ENCODE measurements at places on chromosomes 4 and X. TPM values are rescaled to one million over a fixed set of nuclear protein-coding genes. Genes with fewer than 3 reads are reported as not detected.

The SNCA gene
- 2.2 TPM for total RNA-seq

The USP51 gene
- not detected for total RNA-seq

The S100G gene
- not detected for total RNA-seq

The TMPRSS11F gene
- not detected for total RNA-seq

The DCAF4L1 gene
- 0.14 TPM for total RNA-seq

GRCh38 chr4:153156263-153156662 lies 48.0 kb upstream of the TRIM2 start:
- DNase-seq, result no peak
- peaks cover 37% of the 10 kb centered on the region for H3K4me1 ChIP-seq
- no peak overlapping the region for H3K4me3 ChIP-seq
- no peaks in the 10 kb centered on the region for H3K27me3 ChIP-seq
- H3K36me3 ChIP-seq, result no peaks in the 10 kb centered on the region

DNA sequence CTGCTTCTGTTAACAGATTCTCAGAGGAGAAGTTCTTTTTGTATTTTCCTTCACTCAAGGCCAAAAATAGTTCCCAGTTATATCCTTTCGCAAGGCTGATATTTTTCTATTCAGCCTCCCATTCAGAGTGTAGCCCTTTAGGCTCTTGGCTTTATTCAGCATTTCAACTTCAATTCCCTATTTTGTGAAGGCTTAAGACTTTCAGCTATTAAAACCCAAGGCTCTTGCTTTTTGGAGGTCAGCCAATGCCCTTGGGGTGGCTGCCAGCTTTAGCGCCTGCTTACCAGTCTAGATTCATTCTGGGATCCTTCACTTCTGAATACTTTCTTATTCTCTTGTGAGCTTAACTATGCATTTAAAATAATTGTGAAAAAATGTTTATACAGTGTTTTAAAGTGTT lies 57.3 kb upstream of the ADGRA3 start:
- H3K27ac ChIP-seq, result peak overlapping the region; percentile 33
- H3K4me1 ChIP-seq, result no peaks in the 10 kb centered on the region
- H3K36me3 ChIP-seq, result no peaks in the 10 kb centered on the region
- H3K27me3 ChIP-seq, result no peaks in the 10 kb centered on the region

DNA sequence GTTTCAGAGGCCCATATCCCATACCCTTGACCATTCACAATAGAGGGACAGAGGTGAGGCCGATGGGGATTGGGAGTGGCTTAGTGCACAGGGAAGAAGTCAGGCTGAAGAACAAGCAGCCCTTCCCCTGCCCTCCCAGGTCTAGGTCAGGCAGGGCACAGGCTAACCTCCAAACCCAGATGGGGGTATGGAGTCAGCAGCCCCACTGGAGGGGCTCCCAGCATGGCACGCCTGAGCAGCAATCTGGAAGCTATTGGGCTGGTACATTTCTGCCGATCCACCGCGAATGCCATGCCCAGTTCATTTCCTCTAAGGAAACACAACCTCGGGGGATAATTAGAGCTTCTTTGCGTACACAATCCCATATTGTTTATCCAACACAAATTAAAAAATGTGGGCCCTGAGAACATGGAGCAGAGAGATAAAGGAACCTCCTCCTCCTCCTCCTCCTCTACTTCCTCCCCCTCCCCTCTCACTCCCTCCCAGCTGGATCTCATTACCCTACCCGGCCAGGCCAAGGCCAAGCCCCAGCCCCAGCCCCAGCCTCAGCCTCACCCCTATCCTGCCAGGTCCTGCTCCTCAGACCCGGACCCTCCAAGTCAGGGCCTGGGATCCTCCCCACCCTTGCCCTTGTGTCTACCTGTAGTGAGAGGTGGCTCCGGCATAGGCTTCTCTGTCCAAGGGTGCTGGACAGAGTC lies 83.0 kb downstream of the PJA1 start:
- no peaks in the 10 kb centered on the region for H3K27me3 ChIP-seq
- no peaks in the 10 kb centered on the region for H3K36me3 ChIP-seq
- no peak overlapping the region for H3K4me3 ChIP-seq

DNA sequence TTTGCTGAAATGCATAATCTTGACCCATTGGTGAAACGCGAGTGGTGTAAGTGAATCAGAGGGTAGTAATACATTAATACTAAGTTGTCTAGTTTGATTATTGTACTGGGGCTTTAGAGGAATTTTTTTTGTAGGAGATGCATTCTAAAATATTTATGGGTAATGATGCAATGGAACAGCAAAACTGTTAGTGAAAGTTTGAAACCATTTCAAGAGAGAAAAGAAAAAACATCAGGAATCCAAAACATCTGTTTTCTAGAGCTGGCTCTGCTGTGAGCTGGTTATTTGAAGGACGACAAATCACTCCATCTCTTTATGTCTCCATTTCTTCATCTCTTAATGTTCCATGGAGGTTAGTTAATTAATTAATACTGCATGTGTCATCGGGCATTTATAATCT lies 351.9 kb upstream of the FAT1 start:
- H3K36me3 ChIP-seq, result no peaks in the 10 kb centered on the region
- no peaks in the 10 kb centered on the region for H3K27me3 ChIP-seq
- H3K4me1 ChIP-seq, result no peaks in the 10 kb centered on the region
- no peak overlapping the region for H3K27ac ChIP-seq

DNA sequence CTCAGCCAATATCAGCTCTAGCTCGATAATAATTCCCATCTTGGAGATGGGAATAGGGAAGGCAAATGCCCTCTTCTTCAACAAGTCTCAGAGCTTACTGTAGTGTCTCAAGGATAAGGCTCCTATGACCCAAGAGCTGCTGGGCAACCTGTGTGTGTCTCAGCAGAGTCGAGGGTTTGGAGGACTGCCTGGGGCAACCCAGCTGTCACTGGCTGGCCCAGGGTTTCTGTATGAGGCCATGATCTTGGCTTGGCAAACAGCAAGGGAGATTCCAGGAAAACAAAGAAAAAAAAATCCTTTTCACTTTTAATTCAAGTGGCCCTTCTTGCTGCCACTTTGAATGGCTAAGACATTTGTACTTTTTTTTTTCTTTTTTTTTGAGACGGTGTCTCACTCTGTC lies 34.4 kb downstream of the TMSB4X start:
- DNase-seq, result no peak
- H3K4me1 ChIP-seq, result peaks cover 34% of the 10 kb centered on the region
- no peak overlapping the region for H3K27ac ChIP-seq

GRCh38 chrX:148755111-148755510 lies 254.7 kb downstream of the AFF2 start:
- DNase-seq, result no peak
- H3K27me3 ChIP-seq, result no peaks in the 10 kb centered on the region
- H3K27ac ChIP-seq, result no peak overlapping the region

DNA sequence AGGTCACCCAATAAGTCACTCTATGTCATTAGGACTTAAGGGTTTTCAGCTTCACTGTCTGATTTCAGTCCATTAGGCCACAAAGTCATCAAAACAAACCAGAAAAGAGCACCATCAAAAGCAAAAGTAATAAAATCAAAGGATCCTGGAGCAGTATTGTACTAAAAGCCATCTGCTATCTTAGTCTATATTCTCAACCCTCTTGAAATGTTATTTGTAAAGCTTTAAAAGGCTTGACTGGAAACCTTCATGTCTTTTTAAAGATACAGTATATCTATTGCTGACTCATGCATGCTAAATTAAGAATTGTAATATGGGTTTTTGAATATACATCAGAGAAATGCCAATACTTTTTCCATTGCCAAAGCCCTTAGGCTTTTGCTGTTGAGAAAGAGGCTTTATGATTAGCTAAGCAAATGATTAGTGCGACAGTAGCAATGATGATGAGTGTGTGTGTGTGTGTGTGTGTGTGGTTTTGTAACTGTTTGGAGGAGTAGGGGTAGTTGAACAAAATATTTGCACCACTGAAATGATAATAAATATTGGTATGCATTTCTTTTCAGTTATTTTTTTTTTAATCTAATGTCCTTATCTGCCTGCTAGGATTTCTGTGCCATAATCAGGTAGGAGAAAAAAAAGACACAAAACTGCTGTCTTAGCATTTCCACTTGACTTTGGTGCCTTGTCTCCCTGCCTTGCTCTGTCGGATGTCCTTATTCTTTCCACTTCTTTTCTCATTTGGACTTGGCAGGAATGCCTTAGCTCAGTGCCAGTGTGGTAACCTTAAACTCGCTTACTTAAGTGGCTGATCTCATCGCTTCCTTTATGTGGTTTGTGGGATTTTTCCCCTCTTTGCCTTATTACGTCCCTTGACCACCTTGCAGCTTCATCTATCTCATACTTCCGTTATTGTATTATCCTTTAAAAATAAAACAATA lies 119.7 kb downstream of the PCDH7 start:
- H3K4me1 ChIP-seq, result no peaks in the 10 kb centered on the region
- H3K36me3 ChIP-seq, result no peaks in the 10 kb centered on the region
- no peak overlapping the region for H3K4me3 ChIP-seq
- H3K27me3 ChIP-seq, result no peaks in the 10 kb centered on the region

- H3K27ac ChIP-seq, result no peak overlapping the region
- DNase-seq, result no peak
- H3K4me1 ChIP-seq, result no peaks in the 10 kb centered on the region
- H3K4me3 ChIP-seq, result no peak overlapping the region
- no peaks in the 10 kb centered on the region for H3K27me3 ChIP-seq
Measured at GRCh38 chrX:22987452-22987851, 12.3 kb upstream of the DDX53 start.

GRCh38 chr4:117777721-117778120 lies 256.6 kb upstream of the NDST3 start:
- H3K4me3 ChIP-seq, result no peak overlapping the region
- no peak overlapping the region for H3K27ac ChIP-seq
- H3K4me1 ChIP-seq, result no peaks in the 10 kb centered on the region
- H3K36me3 ChIP-seq, result no peaks in the 10 kb centered on the region
